GM13977 (cell line): ENCODE measurements at places on chromosomes 7 and 10.
A peak's percentile ranks its signal among the peaks of the same experiment; 100 is the strongest.

- no peak for DNase-seq
Observed at GRCh38 chr10:51748959-51749358, 49.6 kb upstream of the CSTF2T start.

GRCh38 chr10:122461367-122461728 lies at the start of gene HTRA1:
Gene HTRA1, plus strand, starts transcription at chr10:122461553. Its CDS starts 100 bp downstream, at chr10:122461653.
- no peak for DNase-seq

- DNase-seq = no peak
Observed at GRCh38 chr10:127300868-127301321, 104.5 kb upstream of the INSYN2A start.

DNA sequence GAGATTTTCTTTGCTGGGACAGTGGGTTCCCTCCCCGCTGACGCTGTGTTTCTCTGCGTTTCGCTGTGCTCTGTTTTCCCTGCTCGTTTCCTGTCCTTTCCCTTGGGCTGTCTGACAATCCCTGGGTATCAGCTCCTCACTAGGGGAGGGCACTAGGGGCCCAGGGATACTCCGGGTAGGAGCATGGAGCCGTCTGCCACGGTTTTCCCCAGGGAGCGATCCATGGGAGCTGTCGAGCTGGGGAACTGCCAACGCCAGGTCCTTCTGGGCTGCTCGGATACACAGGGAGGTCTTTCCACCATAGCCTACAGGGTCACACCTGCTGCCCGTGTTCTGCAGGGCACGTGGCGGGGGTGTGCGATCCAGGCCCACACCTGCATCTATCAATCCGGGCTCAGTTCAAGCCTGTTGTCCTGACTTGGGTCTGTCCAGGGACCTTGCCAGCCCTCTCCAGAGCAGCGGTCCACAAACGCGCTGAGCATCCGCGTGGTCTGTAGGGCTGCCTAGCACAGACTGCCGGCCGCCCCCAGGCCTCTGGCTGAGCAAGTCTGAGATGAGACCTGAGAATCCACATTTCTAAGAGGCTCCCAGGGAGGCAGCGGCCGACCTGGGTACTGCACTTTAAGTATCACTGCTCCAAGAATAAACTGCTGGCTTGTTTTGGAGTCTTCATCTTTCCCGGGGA lies 263.1 kb downstream of the ELFN1 start:
- no peak for DNase-seq

DNA sequence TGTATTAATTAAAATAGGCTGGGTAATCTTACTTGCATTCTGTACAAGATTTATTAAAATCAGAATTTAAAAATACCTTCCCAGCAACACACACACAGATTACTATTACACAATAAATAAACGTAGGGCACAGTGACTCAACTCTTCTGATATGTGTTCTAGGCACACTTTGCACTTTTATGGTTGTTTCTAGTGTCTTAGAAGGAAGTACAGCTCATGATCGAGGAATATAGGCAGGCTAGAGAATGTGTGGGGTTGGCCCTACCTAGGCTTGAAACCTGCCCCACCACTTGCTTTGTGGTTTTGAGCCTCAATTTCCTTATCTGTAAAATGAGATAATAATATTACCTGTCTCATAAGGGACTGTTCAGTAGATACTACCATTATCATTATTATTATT lies 30.5 kb downstream of the ARMC3 start:
- no peak for DNase-seq

- no peak for DNase-seq
Observed at GRCh38 chr10:79024296-79024695, 44.5 kb upstream of the ZMIZ1 start.

- no peak for DNase-seq
Observed at GRCh38 chr7:135197343-135197742, 14.0 kb downstream of the WDR91 start.

- DNase-seq = no peak
Observed at GRCh38 chr10:100025576-100025975, 15.8 kb upstream of the DNMBP start.

GRCh38 chr10:51230887-51231585 lies 156.7 kb downstream of the PRKG1 start:
- DNase-seq = no peak

DNA sequence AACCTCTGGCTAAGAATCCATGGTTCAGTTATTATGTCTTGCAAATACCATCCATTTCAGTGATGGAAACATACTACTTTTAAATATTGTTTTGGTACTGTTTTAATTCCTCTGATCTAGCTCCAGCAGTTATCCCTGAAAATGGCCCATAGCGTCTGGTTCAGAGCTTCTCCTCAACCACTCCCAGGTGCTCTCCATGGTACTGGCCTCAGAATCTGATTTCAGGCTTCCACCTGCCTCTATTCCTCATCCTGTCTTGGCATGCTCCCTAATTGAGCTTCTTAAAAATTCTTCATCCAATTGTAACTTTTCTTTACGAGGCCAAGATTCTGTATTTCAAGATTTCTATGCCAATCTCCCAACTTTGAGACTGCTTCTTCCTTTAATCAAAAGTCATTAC lies 236.3 kb downstream of the HTR7 start:
- no peak for DNase-seq

DNA sequence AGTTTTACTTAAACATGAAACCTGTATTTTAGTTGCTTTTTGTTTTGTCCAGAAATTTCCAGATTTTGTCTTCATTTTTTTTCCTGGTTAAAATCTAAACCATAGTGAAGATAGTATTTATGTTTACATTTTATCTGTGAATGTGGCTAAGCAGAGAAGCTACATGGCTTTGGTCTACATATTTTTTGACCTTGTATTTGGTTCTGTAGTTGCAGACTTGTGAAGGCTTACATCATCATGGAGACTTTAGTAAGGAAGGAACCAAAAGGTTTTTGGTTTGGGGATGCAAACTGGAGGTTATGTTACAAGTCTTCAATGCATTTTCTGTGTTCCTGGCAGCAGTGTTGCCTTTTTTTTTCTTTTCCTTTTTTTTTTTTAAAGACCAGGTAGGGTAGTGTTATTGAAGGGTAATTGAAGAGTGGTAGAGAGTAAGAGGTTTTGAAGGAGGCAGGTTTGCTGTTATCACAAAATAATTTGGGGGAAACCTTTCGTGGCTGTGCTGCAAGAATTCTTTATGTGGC lies 30.9 kb upstream of the VDAC2 start:
- DNase-seq = no peak

DNA sequence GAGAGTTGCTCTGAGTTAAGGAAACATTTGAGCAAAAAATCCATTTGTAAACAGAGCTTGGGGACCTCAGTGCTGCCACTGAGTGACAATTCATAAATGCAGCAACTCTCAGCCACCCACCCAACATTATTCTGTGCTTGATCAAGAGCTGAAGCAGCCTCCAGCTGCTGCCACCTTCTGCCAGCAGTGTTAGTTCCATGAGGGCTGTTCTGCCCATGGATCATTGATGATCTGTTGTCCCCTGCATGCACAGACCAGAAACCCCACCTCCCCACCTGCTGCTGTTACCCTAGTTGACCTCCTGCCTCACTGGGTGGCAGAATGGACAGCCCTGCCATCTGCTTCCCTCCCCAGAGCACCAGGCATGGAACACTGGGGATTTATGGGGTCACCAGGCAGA lies 305.4 kb downstream of the KCNMA1 start:
- DNase-seq = no peak

- DNase-seq = peak; percentile 13
Observed at GRCh38 chr10:24727786-24728185, 4.1 kb upstream of the ARHGAP21 start.

- no peak for DNase-seq
Observed at GRCh38 chr7:82410461-82410860, 33.1 kb downstream of the CACNA2D1 start.

DNA sequence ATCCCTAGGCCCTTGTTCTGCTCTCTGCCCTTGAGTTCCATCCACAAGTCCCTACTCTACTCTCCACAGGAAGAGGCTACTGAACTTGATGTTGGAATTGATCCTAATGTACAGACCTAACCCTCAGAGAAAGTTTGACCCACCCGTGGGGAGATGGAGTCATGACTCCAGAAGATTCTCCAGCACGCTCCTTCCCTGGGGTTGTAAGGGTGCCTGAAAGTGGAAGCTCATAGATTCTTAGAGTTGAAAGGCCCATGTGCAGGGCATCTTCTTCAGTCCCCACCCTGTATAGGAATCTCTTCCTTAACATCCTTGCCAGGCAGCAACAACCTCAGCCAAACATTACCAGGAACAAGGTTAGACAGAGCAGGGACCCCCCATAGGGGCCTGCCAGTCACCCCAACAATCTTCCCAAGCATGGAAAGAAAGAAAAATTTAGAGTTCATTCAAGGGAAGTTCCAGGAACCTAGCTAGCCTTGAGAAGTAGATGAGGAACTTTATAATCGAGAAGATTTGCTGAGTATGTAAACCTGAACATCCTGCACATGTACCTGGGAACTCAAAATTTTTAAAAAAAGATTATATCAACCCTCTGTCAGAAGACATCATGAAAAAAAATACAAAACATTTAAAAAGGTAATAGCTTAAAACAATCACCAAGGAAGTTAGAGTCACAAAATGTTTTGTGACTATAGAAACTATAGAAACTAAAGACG lies 49.5 kb downstream of the THNSL1 start:
- DNase-seq = no peak

- no peak for DNase-seq
Observed at GRCh38 chr7:8291397-8292141, 29.6 kb upstream of the ICA1 start.

DNA sequence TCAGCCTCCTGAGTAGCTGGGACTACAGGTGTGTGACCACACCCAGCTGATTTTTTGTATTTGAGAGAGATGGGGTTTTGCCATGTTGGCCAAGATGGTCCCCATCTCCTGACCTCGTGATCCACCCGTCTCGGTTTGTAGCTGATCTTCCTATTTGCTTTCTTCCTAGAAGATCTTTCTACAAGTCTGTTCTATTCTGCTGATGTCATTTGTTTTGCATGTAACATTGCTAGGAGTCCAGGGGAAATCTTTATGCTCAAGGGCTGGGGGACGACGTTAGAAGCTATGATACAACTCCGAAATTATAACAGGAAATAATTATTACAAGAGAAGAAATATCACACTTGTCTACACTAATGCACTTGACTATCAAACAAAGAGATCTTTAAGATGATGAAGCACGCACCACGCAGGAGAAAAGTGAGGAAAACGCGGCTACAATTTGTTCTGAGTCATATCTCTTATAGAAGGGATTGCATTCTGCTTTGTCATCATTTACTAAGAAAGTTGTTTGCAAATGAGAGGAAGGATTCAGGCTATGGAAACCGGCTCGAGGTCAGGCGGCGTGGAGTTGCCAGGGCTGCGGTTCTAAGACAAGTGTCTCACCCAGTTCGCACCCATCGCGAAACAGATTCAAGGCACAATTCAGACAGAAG lies 103.0 kb upstream of the CARD11 start:
- no peak for DNase-seq

DNA sequence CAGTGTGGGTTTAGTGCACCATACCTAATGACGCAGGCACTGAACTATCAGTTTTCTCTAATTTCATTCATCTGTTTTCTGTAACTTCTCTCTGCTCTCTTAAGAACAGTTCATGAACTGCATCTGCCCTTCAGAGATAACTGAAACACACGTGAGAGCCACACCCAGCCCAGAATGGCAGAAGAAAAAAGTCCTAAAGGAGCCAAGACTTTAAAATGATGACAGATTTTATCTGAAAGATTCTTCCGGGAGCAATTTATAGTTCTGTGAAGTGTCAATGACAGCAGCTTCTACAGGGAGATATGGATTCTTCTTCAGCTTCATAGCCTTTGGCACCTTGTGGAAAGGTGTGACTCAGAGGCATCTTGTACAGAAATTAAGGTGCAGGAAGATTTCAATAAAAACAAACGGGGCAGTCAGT lies 211.5 kb upstream of the SLC26A5 start:
- no peak for DNase-seq

DNA sequence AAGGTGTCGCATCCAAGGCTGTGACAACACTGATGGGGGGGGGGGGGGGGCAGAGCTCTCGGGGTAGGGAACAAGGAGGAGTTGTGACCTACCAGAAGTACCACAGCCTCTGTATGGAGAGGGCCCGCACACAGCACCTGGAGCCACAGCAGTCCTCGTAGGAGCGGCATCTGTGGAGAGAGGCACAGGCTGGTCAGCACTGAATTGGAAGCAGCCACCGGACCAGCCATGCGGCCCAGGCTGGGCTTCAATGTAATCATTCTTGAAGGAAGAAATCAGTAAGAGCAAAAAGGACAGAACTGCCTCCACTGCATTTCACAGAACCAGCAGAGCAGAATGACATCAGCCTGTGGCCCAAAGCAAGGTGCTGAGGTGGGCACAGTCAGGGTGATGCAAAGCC lies 74.8 kb downstream of the VOPP1 start:
- no peak for DNase-seq

- no peak for DNase-seq
Observed at GRCh38 chr10:109219935-109220605, 703.2 kb downstream of the XPNPEP1 start.

GRCh38 chr10:116664631-116665030 lies 43.9 kb downstream of the PNLIPRP2 start:
- DNase-seq = no peak

DNA sequence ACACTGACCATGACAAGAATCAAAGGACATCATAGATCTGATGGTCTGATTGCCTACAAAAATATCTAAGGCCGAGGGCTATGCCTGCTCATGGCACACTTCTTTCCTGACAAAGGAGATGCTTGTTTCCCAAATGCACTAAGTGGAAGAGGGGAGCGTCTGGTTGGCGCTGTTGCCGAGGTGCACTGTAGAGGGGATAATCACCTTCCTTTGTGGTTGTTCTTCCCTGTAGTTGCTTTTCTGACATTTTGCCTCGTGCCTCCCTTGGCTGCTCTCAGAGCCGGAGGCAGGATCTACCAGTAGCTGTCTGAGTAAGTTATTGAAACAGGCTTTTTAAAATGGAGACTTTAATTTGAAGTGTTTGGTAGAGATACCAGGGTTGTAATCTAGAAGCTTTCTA lies 352.0 kb downstream of the SORCS3 start:
- DNase-seq = no peak

DNA sequence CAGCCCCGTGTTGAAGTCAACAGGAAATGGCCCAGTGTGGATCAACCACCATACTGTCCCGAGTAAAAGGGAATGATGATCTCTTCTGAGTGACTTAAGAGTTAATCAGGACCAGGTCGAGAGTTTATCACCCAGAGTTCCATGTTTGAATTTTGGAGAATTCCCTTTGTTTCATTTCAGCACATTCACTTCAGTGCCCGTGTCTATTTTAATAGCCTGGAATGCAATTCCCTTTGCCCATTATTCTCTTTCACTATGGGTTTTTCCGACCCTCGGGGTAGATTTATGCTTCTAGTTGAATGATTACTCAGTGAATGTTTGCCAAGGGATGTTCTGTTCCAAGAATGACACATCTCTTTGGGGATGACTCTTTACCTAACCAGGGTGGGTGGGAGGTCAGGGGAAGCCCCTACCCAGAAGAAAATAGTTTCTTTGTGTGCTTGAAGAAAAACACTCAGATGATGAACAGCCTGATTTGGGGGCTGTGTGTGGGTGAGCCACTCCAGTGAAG lies 594.9 kb downstream of the INHBA start:
- no peak for DNase-seq

- DNase-seq = no peak
Observed at GRCh38 chr7:43295429-43295828, 183.0 kb downstream of the HECW1 start.
